Breast epithelium (tissue), 4 donors: ENCODE measurements at places on chromosomes 1 and 21. TPM values are rescaled to one million over a fixed set of nuclear protein-coding genes. Genes with fewer than 3 reads are reported as not detected.

Gene DRAM2
- total RNA-seq, result 74.5 TPM

Gene NUDT17
- total RNA-seq, result 4.0 TPM

Gene NPR1
- total RNA-seq, result 46.5 TPM

Gene CA6
- not detected for total RNA-seq

Gene SYT14
- 0.73 TPM for total RNA-seq

Gene CRYAA
- total RNA-seq, result not detected

Gene CLEC20A
- not detected for total RNA-seq

Gene TIE1
- total RNA-seq, result 24.2 TPM

Gene SLC16A1
- 15.4 TPM for total RNA-seq

Gene CPLANE2
- 4.3 TPM for total RNA-seq

Gene PHACTR4
- total RNA-seq, result 25.9 TPM

DNA sequence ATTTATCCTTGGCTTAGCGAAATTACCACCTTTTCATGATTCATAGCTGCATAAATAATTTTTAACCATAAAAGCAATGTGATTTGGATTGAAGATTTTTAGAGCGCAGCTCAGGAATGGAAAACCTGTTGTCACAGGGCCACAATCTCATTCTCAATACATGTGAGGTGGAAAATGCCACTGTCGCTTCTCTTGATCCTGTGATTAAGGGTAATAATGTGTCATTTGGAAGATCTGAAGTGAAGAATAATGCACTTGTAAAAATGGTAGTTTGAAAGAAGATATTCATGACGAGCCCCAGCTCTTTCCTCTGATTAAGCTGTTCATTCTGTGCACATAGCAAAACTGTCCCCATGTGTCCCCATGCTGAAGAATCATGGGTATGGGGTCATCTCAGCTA is 230.4 kb downstream of the BACH1 start:
- no peak for DNase-seq

DNA sequence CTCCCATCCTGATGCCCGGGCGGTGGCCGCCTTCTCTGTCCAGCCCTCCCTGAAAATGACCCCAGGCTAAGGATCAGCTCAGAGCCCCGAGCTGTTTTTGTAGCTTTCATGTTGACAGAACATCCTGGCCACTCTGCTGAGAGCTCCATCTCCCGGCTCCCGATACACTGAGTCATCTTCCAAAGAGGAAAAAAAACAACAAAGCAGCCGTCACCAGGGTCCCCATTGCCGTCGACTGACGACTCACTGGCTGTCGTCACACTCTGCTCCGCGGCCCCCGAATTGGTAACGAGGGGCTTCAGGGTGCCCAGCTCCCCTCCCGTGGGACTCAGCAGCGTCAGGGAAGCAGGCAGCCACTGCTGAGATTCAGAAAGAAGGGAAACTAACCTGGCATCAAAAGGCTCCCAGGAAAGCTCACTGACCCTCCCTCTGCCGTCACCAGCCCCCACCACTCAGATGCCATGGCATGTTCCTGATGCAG is 67.2 kb downstream of the CD46 start:
- no peak for DNase-seq

GRCh38 chr1:227791425-227792143 is 23.9 kb upstream of the PRSS38 start:
- DNase-seq, result no peak

GRCh38 chr1:37519613-37520012 is 5.0 kb upstream of the MEAF6 start:
- no peak for DNase-seq

DNA sequence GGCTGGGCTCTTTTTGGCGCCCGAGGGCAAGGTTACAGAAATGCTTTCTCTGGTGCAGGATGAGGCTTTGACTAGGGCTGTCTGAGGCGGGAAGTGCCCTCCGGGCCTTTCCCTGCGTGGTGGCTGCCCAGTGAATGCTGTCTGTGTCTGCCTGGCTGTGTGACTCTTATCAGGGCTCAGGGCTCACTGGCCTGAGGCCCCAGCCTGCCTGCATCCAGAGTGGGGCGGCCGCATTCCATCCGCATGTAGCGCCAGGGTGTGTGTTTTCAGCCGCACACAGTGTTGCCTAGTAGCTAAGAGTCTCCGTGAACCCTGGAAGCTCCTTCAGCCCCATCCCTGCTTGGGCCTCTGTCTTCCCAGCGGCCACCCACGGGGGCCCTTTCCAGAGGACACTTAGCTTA is 59.1 kb downstream of the FAAP20 start:
- DNase-seq, result peak; percentile 77

DNA sequence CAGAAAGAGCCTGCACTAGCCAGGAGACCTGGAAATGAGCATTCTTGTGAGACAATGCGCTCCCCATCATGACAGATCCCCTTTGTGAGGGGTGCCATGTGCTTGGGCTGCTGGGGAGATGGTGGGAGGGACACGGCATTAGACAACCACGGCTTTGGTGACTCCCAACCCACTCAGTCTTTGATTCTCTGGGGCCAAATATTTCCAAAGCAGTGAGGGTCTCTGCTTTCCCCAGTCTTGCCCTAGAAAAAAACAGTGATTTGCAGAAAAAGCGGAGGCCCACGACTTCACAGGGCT is 10.2 kb downstream of the SLC45A3 start:
- DNase-seq, result no peak

DNA sequence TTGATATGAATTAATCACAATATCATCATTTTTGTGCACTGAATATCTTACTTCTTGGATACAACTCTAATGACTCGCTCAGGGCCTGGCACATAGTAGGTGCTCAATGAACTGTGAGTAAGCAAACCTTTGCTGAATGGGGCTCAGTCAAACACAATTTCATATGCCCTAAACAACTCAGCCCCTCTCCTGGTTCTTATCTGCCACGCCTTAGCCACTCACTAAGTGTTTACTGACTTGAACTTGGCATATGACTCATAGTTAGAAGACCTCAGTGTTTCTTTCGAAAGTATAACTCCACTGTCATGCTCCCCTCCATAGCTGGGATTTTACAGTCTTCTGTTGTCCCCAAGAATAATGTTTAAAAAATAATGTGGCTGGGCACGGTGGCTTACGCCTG is 4.8 kb upstream of the IFNLR1 start:
- DNase-seq, result no peak

- no peak for DNase-seq
Measured at GRCh38 chr1:229285440-229285839, 14.5 kb downstream of the RAB4A start.

DNA sequence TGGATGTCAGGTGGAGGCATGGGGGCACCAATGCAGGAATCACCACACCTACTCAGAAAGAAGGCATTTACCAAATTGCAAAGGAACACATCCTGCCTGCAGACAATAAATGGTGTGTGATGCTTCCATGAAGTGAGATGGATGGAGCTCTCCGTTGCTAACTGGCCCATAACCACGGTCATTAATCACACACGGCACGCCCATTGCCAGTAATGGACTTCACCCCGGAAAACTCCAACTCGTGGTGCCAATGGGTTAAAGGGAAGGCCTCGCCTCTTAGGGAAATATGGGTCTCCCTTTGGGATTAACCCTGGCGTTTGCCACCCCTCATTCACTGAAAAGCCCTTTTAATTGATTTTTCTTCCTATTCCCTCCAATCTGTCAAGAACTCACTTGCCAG is 443.1 kb upstream of the DAB1 start:
- no peak for DNase-seq

DNA sequence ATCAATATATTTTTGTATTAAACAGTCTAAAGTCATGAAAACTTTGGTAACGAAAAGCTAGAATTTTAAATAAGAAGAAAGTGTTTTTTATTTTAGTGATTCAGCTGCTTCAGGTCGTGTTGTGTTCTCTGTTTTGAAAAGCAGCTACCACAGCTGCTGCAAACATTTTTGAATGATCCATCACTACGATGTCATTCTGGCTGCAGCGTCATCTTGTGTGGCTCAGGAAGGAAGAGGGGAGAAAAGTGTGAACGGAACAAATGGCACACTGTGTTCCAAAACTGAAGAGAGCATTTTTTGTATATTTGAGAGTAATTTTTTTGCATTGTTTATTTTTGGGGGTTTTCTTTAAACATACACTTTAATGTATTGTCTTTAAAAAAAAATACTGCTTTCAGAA is 323.0 kb upstream of the ADGRL2 start:
- DNase-seq, result no peak

GRCh38 chr1:115829023-115829674 is 11.8 kb downstream of the NHLH2 start:
- DNase-seq, result no peak

DNA sequence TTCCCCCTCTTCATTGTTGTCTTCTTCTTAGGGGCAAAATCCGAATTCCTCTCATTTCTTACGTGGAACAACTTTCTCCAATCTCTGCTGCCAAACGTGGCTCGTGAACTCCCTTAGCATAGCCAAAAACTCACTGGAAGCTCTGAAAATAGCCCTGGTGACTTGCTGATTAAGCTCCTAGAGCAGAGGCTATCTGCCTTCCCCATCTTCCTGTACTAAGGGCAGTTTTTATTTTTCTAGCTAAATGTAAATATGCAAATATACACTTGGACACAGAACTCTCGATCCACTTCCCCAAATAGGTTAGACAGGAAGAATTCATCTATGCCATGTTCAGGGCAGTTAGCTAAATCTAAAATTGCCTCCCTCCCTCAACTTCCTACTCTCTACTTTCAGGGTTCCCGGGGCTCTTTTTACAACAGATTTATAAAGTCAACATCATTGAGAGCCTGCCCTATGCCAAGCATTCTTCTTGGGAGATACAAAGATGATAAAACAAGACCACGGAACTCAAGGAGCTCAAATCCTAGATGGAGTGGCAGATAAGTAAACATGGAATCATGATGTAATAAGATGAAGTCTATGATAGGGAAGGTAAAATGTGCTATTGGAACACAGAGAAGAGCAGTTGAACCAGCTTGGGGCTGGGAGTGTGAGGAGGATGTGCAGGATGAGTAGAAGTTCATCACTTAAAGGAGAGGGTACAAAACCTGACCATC is 59.4 kb upstream of the FMOD start:
- DNase-seq, result no peak

- DNase-seq, result no peak
Measured at GRCh38 chr1:27519331-27520258, 29.6 kb upstream of the WASF2 start.

GRCh38 chr1:182927693-182928433 is 25.1 kb downstream of the SHCBP1L start:
- DNase-seq, result no peak

DNA sequence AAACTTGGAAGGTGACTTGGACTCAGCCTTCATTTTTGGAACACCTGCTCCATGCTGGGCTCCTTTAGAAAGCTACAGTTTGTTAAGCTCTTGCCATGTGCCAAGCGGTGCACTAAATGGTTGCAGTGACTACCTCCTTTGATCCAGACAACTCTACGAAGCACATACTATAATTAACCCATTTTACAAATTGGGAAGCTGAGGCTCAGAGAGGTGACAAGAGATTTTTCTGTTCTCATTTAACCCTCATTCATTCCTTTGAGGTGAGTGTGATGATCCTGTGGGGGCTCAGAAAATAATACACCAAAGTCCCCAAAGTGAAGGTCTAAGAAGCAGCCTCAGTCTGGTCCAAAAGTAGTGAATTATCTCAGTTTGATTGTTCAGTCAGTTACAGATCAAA is 1.6 kb upstream of the PAQR7 start:
- no peak for DNase-seq

DNA sequence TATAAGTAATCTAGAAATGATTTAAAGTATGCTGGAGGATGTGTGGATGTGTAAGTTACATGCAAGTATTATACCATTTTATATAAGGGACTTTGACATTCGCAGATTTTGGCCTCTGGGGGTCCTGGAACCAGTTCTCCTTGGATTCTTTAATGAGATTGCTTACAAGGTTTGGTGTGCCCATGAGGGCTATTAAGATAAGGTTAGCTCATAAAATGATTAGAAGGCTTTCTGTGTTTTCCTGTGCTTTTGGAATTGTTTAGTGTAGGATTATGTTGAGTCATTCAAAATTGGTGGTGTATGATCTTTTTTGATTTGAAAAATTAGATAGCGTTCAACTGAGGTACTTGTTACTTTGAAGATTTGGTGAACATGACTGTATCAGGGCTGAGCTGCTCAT is 5.6 kb downstream of the USP25 start:
- DNase-seq, result no peak

DNA sequence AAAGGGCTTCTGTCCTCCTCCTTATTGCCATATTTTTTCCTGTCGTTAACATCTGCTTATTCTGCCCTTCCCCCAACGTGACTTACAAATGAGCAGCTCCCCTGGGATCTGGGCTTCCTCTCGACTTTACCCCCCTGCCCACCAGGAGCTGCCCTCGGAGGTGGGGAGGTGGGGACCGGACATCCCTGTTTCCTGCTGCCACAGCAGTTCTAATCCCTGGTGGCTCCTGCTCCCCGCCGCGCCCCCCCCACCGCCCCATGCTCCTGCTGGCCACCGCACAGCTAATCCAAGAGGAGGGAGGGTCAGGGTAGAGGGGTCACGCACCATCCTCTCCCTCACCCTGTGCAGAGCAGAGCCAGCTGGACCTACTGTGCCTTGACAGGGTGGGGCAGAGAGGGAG is 4.4 kb upstream of the SLC27A3 start:
- no peak for DNase-seq

DNA sequence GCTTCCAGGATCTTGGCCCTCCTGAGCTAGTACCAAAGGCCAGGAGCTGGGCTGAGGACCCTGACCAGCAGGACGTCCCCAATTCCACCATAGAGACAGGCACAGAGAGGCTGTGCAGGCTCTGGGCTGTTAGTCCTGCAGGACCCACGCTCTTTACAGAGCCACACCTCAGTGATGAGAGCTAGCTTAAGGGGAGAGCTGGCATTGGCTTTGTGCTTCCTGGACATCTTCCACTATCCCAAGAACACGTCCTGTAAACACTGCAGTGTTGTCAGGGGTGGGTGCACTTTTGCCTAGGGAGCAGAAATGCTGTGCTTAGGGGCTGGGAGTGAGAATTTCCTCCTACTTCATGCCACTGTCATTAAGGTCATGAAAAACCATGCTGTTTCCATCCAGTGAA is 91.7 kb upstream of the EDN2 start:
- DNase-seq, result no peak

DNA sequence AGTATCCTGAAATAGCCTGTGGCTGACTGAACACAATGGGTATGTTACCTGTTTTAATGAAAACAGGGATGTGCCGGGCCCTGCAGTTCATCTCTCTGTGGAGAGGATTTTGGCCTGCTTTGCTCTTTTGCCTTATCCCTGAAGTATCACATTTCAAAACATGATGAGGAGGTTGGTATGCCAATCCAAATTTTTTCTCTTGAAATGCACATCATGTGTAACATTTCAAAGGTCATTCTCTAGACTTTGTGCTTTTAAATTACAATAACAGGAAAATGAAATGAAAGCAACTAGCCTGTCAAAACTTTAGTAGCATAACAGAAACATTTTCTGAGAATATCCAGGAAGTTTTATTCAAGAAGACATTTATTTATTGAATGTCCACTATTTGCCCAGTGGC is 118.9 kb downstream of the SLC44A5 start:
- no peak for DNase-seq

- no peak for DNase-seq
Measured at GRCh38 chr1:110205591-110206155, 4.4 kb upstream of the KCNC4 start.
